Choroid plexus epithelial cell (primary cell): ENCODE measurements at places on chromosomes 13 and 19.
A peak's percentile ranks its signal among the peaks of the same experiment; 100 is the strongest.

DNA sequence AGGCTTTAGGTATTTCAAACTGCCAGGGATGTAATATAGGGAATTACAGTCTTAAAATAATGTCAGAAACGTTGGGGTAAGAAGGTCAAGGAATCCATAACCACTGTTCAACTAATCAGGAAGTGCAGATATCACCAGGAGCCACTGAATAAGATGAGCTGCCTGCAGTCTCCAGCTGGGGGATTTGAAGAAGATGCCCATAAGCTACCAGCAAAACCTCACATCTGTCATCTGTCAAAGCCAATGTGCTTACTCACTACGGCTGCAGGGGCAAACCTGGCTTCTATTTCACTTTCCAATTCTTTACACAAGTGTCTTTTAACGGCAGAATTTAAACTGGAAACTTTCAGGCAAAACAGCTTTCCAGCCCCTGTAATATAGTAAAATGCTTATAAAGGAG is 1410.1 kb upstream of the ATXN8OS start:
- DNase-seq, result no peak

DNA sequence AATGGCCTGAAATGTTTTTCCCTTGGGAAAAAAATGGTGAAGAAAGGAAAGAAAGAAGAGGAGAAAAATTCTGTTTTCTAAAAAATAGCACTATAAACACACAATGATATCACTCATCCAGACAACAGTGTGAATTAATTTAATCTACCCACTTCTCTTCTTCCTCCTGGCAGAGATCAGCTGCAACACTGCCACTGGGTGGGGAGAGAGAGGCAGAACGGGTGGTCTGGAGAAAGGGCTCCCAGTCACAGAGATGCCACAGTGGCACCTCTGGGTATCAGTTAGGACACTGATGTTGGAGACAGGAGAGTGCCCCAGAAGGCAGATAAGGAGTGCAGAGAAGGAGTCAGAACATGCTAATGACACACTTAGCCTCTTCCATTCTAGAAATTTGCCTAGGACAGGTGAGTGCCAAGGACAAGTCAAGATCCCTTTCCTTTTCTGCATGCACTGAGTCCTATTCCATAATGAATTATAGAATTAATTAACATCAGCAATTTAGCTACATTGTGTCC is 168.6 kb downstream of the SUCLA2 start:
- no peak for DNase-seq

DNA sequence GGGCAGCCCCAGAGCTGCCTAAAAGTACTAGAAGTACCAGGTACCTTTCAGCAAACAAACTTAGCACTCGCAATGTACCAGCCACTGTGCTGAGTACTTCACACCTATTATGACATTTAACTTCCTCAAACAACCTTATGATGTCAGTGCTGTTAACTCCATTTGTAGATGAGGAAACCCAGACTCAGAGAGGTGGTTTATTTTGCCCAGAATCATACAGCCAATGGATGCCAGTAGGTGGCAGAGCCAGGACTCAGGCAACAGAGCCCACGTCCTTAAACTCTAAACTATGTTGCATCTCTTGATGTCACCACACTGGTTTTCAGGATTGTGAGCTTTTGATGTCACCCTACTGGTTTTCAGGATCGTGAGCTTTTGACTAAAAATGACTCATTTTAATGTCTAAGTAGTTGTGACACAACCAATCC is 78.9 kb downstream of the FLT1 start:
- no peak for DNase-seq

GRCh38 chr13:75993823-75994222 is 357.7 kb downstream of the LMO7 start:
- DNase-seq, result no peak

DNA sequence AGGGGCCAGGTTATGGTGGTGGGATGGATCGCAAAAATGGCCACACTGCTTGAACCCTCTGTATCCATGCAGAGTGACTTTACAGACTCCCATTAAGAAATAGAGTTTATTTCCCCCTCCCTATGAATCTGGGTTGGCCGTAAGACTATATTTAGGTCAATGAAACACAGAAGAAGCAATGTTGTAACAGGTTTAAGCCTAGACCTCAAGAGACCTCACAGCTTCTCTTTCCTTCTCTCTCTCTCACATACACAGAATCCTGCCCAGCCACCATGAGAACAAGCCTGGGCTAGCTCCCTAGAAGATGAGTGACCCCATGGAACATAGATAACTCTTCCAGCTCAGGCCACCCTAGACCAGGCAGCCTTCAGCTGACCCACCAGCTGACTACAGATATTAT is 21.0 kb upstream of the FBL start:
- no peak for DNase-seq

DNA sequence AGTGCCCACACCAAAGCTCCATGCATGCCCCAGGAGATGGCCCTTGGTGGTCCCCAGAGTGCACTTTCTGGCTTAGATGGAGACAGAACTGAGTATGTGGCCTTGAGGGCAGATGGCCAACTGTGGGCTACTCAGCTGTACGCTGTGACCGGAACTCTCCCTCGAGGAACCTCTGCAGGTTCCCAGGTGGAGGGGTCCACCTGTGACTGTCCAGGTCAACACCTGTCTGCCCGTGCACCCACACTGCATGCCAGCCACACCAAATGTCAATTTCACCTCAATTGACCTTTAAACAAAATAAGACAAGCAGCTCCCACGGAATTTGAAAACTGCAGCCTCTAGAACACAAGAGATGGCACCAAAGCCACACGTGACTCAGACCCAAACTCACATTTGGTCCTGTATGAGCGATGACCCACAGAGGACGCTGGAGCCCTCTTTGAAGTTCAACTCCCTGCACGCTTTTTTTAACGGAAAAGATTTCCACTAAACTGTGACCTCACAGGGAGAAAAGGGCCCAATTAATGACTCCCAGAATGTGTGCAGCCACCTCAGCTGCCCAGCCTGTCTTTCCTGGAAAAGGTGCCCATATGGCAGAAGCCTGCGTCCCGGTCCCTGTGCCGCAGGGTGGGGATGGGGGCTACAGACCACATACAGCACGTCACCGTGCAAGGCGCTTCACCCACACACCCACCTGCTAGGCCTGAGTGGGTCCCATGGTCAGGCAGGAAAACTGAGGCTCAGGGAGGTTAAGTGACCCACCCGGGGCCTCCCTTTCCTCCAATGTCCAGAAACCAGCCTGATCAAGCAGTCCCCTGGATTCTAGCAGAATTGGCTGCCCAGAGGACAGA is 47.7 kb downstream of the KLF2 start:
- DNase-seq, result no peak

GRCh38 chr13:76921516-76921915 is 26.8 kb upstream of the ACOD1 start:
- DNase-seq, result no peak

DNA sequence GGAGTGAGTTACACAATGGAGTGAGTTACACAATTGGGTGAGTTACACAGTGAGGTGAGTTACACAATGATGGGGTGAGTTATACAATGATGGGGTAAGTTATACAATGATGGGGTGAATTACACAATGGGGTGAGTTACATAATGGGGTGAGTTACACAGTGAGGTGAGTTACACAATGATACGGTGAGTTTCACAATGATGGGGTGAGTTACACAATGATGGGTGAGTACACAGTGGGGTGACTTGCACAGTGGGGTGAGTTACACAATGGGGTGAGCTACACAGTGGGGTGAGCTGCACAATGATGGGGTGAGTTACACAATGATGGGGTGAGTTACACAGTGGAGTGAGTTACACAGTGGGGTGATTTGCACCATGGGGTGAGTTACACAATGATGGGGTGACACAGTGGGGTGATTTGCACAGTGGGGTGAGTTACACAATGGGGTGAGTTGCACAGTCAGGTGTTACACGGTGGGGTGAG is 52.5 kb upstream of the GAS6 start:
- DNase-seq, result peak; percentile 60

DNA sequence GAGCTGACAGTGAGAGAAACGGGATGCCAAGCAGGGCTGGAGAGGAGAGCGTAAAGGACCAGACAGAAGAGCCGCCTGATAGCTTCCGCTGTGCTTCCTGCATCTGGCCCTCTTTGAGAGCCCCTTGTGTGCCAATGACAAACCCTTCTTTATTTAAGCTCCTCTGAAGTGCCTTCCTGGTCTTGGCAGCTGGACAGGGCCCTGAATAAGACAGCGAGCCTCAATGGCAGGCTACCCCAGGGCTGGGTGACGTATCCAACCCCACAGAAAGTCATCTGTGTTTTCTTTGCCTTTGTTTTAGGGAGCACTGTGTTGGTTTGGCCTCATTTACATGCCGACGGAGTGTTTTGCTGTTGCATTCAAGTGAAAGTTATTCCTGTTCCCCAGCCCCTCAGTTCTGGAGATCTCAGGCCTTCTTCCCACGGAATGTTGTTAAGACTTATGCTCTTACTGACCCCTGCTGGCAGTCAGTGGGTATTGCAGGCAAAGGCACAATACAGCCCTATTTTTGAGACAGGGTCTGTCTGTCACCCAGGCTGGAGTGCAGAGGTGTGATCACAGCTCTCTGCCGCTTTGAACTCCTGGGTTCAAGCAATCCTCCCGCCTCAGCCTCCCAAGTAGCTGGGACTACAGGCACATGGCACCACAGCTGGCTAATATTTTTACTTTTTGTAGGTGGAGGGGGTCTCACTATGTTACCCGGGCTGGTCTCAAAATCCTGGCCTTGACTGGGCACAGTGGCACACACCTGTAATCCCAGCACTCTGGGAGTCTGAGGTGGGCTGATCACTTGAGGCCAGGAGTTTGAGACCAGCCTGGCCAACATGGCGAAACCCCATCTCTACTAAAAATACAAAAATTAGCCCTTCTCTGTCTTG is 16.8 kb downstream of the CCL25 start:
- DNase-seq, result no peak
